ENCODE measurements at places on chromosomes 3 and 15.
A peak's percentile ranks its signal among the peaks of the same experiment; 100 is the strongest.

- DNase-seq: no peak
These were observed 178.7 kb upstream of the MCTP2 start for GRCh38 chr15:94052711-94053110.

DNA sequence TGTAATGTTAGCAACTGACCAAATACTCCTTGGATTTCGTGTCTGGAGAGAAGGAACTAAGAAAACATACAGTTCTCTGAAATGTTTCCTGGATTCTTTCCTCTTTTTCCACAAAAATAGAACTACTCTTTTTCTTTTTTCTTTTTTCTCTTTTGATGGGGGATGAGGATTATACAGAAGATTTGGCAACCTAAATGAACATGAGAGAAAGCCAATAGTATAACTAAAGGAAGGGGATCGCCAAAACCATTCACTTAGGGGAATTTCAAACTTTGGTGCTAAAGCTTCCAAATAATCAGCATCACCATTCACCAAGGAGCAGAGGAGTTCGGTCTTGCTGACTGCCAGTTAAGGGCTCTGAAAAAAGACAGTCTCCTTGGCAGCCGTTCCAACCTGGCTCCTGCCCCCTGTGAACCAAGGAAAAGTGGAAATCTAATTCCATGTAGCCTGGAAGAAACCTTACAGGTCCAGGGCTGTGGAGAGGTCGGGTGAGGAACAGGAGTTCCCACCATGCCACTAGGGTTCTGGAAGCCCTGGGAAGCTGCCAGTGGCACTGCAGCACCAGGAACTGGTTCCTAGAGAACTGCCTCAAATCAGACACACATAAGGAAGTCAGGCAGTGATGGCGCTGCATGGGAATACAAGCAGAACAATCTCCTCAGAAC, 176.9 kb downstream of the TNIK start:
- DNase-seq: peak; percentile 25

DNA sequence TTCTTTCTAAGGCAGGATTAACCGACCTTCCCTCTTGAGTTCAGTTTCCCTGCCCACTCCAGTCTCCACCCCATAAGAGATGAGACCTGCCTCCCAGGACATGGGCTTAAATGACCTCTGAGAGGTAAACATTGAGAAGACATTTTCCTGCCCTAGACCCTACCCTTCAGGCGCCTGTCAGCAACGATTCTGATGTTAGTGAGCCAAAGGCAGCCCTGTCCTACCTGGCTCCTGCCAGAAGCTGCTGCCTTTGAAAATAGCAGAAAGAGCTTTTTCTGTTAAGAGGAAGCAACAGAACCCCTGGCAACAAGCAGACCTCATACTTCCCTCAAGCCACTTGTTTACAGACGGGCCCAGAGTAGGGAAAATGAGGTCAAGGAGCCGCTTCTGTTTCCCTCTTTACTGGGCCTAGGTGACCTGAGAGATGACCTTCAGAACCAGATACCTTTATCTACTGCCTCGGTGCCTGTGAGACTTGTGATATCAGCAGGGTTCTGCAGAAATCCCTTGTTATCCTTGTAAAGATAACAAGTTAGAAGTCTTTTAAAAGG, 52.0 kb downstream of the CD200R1L start:
- DNase-seq: no peak

DNA sequence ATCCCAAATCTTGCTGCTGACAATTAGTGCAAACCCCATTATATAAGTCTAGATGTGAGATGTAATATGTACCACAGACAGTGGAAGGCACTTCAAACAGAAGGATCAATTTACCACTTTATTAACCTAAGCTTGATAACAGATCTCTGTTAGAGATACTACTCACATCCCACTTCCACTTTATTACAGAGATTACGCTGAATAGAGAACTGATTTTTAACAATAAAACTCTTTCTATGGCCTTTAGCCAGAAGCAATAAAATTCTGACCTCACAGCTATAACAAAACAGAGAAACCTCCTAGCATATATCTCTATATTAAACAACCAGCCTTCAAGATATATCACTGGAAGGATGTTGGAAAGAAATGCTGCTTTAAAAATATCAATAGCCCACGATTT, 517.7 kb downstream of the MAGI1 start:
- no peak for DNase-seq

DNA sequence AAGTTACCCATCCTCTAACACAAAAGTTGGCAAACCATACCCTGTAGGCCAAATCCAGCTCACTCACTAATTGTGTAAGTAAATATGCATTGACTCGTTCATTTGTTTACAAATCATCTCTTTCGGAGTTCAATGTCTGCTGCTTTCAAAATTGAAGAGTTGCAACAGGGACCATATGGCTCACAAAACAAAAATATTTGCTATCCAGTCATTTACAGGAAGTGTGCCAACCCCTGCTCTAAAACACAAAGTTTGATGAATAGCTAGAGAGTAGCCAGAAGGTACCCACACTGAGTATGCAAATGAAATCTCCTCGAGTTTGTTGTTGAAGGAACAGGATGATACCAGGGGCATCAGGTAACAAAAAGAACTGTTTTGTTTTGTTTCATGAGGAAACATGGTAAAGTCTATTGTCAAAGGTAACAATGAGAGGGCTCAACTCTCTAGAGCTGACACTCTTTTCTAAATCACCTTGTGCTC, 236.2 kb upstream of the THBS1 start:
- no peak for DNase-seq

GRCh38 chr3:9617056-9617455, 32.2 kb upstream of the MTMR14 start:
- DNase-seq: no peak

- no peak for DNase-seq
These were observed 2.3 kb upstream of the SLC2A2 start for GRCh38 chr3:171028779-171029232.
